ENCODE measurements at places on chromosomes 3 and 15.

DNA sequence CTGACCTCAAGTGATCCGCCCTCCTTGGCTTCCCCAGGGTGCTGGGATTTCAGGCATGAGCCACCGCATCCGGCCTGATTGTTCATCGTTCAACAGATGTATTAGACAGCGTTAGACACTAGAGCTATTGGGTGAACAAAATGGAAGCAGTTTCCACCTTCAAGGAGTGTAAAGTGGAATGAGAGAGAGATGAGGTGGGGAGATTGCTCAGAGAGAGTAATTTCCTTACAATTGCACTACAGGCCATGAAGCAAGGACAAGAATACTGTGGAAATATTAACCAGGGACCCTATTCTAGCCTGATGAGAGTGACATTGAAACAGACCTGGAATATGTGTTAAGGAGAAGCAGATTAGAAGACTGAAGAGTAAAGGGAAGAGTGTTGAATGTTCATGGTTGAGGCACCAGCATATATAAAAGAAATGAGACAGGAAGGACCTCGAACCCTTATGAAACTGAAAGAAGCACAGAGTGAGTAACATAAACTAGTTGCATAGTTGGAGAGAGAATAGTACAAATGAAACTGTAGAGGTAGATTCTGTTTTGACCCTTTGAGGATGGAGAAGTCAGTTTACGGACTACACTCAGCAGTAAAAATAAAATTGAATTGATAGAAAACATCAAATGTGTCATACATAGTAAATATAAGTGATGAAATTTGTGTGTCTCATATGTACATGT, 7.2 kb downstream of the RTF1 start:
- no peak for DNase-seq
- no peak overlapping the region for H3K4me3 ChIP-seq
- H3K36me3 ChIP-seq = peaks cover 5% of the 10 kb centered on the region
- H3K27me3 ChIP-seq = no peaks in the 10 kb centered on the region

- no peaks in the 10 kb centered on the region for H3K27me3 ChIP-seq
- H3K27ac ChIP-seq = peak overlapping the region; percentile 16
- no peak for DNase-seq
- H3K4me1 ChIP-seq = peaks cover 6% of the 10 kb centered on the region
- H3K4me3 ChIP-seq = no peak overlapping the region
These were observed 8.2 kb downstream of the RCN2 start for GRCh38 chr15:76939715-76940114.

- H3K4me1 ChIP-seq = no peaks in the 10 kb centered on the region
- no peaks in the 10 kb centered on the region for H3K27me3 ChIP-seq
- DNase-seq = no peak
- no peaks in the 10 kb centered on the region for H3K36me3 ChIP-seq
These were observed 43.6 kb downstream of the WHAMM start for GRCh38 chr15:82852941-82853561.

GRCh38 chr15:66476535-66476934, 21.0 kb downstream of the SNAPC5 start:
- peak overlapping the region; percentile 28 for H3K27ac ChIP-seq
- H3K27me3 ChIP-seq = no peaks in the 10 kb centered on the region
- DNase-seq = no peak
- H3K36me3 ChIP-seq = peaks cover 19% of the 10 kb centered on the region
- no peak overlapping the region for H3K4me3 ChIP-seq
- H3K4me1 ChIP-seq = peaks cover 16% of the 10 kb centered on the region

DNA sequence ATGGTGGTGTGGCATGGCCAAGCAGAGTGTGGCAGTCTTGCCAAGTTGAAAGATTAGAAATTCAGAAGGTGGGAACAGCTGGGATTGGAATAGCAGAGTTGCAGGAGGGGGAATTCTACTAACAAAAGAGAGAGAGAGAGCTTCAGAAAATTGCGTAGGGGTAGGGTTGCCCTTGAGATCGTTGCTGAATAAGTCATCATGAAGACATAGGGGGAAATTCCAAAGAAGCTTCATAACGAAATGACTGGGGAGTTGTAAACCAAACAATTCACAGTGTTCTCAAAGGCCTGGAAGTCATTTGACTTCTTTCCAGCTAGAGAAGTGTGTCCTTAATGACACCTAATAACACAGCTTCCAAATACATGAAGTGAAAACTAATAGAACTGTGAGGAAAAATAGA, 26.3 kb upstream of the TIPARP start:
- no peaks in the 10 kb centered on the region for H3K4me1 ChIP-seq
- H3K27ac ChIP-seq = no peak overlapping the region
- H3K36me3 ChIP-seq = no peaks in the 10 kb centered on the region
- H3K4me3 ChIP-seq = no peak overlapping the region
- no peak for DNase-seq
